ENCODE measurements at places on chromosomes 4 and X.

- no peak for DNase-seq
Measured at GRCh38 chrX:20680998-20681397, 414.3 kb upstream of the RPS6KA3 start.

- DNase-seq, result no peak
Measured at GRCh38 chr4:166092797-166093290, 219.8 kb downstream of the TLL1 start.

DNA sequence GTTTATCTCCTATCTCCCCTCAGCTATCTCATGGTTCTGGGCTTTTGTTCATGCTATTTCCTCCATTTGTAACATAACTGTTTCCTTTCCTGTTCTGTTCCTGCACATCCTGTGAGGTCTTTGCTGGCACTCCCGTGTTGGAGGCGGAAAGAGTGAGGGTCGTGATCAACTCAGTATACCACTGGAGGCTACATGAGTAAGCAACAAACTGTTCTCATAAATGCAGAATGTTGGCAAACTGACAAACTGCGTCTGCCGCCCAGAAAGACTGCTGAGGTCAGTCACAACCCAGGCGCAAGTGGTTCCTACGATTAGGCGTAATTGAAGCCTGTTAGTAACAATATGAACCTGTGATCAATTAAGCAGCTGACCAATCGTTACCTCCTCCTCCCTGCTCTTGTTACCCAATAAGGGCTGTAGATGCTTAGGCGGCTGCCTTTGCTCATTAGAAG, 48.8 kb downstream of the C4orf33 start:
- no peak for DNase-seq

DNA sequence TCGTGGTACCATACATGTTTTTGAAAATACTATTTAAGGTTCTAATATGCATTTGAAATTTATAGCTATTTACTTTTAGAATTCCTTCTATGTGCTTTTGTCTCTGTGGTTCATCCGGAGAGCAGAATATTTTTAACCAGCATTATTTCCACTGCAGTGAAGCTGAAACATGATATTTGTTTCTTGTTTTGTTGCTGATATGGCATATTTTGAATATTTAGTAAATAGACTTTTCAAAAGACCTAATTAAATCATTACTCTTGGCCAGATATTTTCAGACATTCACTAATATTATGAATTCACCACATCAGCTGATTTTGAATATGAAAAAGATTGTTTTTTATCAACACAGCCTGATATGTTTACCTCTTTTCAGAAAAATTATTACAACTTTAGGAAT, 87.0 kb downstream of the FAT4 start:
- no peak for DNase-seq

DNA sequence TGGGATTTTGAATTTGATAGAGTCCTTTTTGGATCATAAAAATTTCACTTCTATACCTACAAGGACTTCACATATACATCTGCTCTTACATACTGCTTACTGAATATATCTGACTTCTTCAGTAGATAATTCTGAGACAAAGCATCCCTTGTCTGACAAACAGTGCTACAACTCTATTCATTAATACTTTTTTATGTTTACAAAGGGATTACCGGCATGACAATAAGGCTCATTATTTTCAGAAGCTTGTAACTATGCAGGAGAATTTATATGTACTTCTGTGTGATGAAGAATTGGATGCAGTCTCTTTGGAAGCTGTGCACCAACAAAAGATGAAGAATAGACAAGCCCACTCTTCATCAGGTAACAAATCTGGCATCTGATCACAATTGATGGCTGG, 1070.3 kb downstream of the STIM2 start:
- DNase-seq, result no peak

- DNase-seq, result no peak
Measured at GRCh38 chrX:103565752-103566151, 19.6 kb upstream of the TCEAL4 start.

GRCh38 chr4:807792-808191, 18.1 kb downstream of the CPLX1 start:
- DNase-seq, result peak; percentile 61

DNA sequence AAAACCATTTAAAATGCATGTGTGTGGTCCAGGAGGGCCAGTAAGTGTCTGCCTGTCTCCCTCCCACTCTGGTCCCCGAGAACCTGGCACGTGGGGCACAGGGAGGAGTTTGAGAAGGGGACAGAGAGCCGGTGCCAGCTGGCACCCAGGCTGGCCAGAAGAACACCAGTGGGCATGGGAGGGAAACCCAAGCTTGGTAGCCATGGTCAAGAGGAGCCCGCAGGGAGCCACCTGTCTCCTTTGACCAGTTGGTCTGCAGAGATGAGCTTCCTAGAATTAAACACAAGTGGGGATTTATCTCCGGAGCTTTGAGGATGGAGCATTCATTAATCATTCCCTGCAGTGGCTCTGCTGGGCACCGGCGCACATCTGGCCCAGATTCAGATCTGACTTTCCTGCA, 41.6 kb downstream of the HMX1 start:
- no peak for DNase-seq

DNA sequence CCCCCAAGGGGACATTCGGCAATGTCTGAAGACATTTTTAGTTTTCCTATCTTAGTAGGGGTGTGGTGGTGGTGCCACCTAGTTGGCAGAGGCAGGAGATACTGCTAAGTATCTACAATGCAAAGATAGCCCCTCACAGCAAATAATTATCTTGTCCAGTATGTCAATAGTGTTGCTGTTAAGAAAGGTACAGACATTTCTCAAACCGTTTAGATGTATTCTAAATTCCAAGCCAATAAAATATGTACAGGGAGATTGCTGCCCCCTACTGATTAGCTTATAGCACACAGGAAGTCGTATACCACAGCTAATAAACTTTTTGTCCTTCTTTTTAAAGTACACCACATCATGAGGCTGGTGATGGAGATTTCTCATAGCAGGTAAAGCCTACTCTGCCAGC, 260.5 kb downstream of the TMA16 start:
- no peak for DNase-seq

Data from transverse colon (tissue), 4 donors.